ENCODE measurements at places on chromosomes 11 and 22. TPM values are rescaled to one million over a fixed set of nuclear protein-coding genes. Genes with fewer than 3 reads are reported as not detected.

CASP5 gene
- total RNA-seq = not detected

CD248 gene
- 51.9 TPM for total RNA-seq

SNX32 gene
- total RNA-seq = 4.0 TPM

CCDC87 gene
- total RNA-seq = 0.56 TPM

KDELR3 gene
- total RNA-seq = 166 TPM

VSIG2 gene
- not detected for total RNA-seq

SLC22A24 gene
- total RNA-seq = not detected

SMIM35 gene
- total RNA-seq = not detected

MS4A3 gene
- not detected for total RNA-seq

SUSD2 gene
- 46.2 TPM for total RNA-seq

SGSM1 gene
- 0.36 TPM for total RNA-seq

JAM3 gene
- 117 TPM for total RNA-seq

OR2AG1 gene
- total RNA-seq = not detected

FDX1 gene
- total RNA-seq = 6.3 TPM

TSGA10IP gene
- total RNA-seq = not detected

GRIK4 gene
- under 0.01 TPM for total RNA-seq

OR51E2 gene
- not detected for total RNA-seq

FAM180B gene
- total RNA-seq = not detected

GLB1L2 gene
- 0.03 TPM for total RNA-seq

CTSF gene
- 52.2 TPM for total RNA-seq

PATE4 gene
- total RNA-seq = not detected

LUZP2 gene
- 0.07 TPM for total RNA-seq

KRTAP5-11 gene
- total RNA-seq = not detected

SLC1A2 gene
- total RNA-seq = 1.9 TPM

LRRC32 gene
- 45.1 TPM for total RNA-seq

APOA5 gene
- not detected for total RNA-seq

TTLL12 gene
- 25.8 TPM for total RNA-seq

OR52E1 gene
- not detected for total RNA-seq

CTSW gene
- total RNA-seq = not detected

JAML gene
- total RNA-seq = not detected

OR52B2 gene
- total RNA-seq = not detected

KRTAP5-7 gene
- total RNA-seq = not detected

ANGPTL5 gene
- total RNA-seq = not detected

OR10A6 gene
- total RNA-seq = not detected

DMC1 gene
- total RNA-seq = 0.56 TPM

ROM1 gene
- 5.8 TPM for total RNA-seq

MRGPRX4 gene
- total RNA-seq = not detected

E2F8 gene
- 0.13 TPM for total RNA-seq

SCGB2A2 gene
- not detected for total RNA-seq

FOSL1 gene
- 9.8 TPM for total RNA-seq

HPX gene
- total RNA-seq = 0.78 TPM

FXYD2 gene
- total RNA-seq = not detected

MS4A12 gene
- total RNA-seq = not detected

GUCY1A2 gene
- total RNA-seq = 0.10 TPM

CDC45 gene
- total RNA-seq = 3.8 TPM

HINFP gene
- 17.1 TPM for total RNA-seq

GAS2 gene
- 1.2 TPM for total RNA-seq
